Neural crest cell (in vitro differentiated cells): ENCODE measurements at places on chromosomes 6 and 20. TPM values are rescaled to one million over a fixed set of nuclear protein-coding genes. Genes with fewer than 3 reads are reported as not detected.

Gene ERVFRD-1
- total RNA-seq = not detected in 2 replicates

- no peak for DNase-seq
Measured at GRCh38 chr6:85402922-85403321, 47.0 kb upstream of the NT5E start.

GRCh38 chr6:16058201-16058928 lies 70.5 kb upstream of the MYLIP start:
- DNase-seq = no peak

DNA sequence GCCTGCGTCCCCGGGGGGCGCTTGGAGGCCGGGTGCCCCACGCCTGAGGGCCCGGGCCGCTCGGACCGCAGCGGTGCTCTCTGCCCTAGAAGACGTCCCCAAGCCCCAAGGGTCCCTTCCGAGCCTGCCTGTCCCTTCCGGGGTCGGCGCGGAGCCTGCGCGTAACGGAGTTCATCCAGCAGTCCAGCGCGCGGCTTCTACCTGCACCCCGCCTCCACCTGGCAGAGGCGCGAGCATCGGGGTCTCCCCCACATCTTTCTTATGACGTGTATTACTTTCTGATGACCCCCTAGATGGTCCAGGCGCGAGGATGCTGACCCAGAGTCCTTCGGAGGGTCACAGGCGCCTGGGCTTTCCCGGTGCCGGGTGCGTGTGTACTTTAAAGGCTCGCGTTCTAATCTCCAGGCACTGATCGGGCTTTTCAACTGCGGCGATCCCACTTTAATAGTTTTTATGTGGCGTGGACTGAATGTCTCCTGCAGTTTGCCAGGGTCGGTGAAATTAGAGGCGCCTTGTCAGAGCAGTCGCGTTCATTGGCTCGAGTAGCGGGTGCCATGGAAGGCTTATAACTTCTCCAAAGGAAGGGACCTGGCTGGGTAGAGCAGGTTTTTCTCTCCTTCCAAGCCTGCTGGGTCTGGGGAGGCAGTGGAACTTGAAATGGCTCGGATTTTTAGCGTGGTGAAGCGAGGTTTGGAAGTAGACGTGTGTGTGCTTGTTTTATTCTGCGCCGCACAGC lies 912 bp downstream of the EYA4 start:
- DNase-seq = peak; percentile 26

Gene AIF1
- not detected in 2 replicates for total RNA-seq

Gene GLP1R
- 0.65 and 0.89 TPM in 2 replicates for total RNA-seq

DNA sequence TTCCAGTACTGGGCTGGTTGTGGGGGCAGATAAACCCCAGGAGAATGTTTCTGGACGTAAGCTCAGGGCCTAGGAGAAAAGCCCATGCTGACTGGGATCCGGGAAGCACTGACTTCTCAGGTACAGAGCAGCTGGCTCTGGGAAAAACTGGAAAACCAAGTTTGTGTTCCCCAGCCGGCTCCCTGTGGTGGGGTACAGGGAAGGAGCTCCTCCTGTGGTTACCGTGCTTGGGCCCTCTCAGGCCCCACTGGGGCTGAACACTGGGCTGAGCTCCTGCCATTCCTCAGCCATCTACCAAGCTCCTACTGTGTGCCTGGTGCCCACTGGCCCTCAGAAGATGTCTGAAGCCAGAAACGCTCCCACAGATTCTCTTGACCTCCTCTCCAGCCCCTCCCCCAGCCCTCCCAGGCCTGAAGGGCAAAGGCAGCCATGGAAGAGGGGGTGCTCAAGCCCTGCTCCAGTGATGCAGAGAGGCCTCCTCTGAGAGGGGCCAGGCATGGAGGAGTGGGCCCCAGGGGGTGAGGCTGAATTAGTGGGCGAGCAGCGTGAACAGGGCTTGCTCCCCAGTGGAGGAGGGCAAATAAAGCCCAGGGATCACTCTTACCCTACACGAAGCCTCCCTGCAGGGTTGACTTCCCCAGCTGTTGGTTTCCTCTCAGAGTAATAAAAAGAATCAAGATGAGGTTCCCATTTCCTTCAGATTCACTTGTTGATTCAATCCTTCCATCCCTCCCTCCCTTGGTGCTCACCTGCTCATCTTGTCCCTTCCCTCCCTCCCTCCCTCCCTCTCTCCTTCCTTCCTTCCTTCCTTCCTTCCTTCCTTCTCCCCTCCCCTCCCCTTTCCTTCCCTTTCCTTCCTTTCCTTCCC lies 100.0 kb downstream of the VEGFA start:
- no peak for DNase-seq
